ENCODE measurements at places on chromosomes 11 and 22. TPM values are rescaled to one million over a fixed set of nuclear protein-coding genes. Genes with fewer than 3 reads are reported as not detected.
A peak's percentile ranks its signal among the peaks of the same experiment; 100 is the strongest.

Gene APOA4
- not detected for total RNA-seq

Gene GPHA2
- not detected for total RNA-seq

Gene SYCE3
- total RNA-seq: not detected

Gene NXPE4
- total RNA-seq: not detected

Gene AMOTL1
- 63.7 TPM for total RNA-seq

Gene MS4A4A
- total RNA-seq: not detected

Gene KRTAP5-2
- not detected for total RNA-seq

- no peaks in the 10 kb centered on the region for H3K27me3 ChIP-seq
- no peak overlapping the region for H3K27ac ChIP-seq
- H3K36me3 ChIP-seq: no peaks in the 10 kb centered on the region
- H3K4me3 ChIP-seq: no peak overlapping the region
- H3K4me1 ChIP-seq: peaks cover 9% of the 10 kb centered on the region
- no peak for DNase-seq
These were observed 27.6 kb upstream of the BAIAP2L2 start for GRCh38 chr22:38137876-38138687.

- H3K27me3 ChIP-seq: no peaks in the 10 kb centered on the region
- no peak overlapping the region for H3K4me3 ChIP-seq
- no peaks in the 10 kb centered on the region for H3K4me1 ChIP-seq
- no peaks in the 10 kb centered on the region for H3K36me3 ChIP-seq
- H3K27ac ChIP-seq: no peak overlapping the region
These were observed 643.8 kb upstream of the KIRREL3 start for GRCh38 chr11:127644366-127644765.

- no peak overlapping the region for H3K4me3 ChIP-seq
- no peak overlapping the region for H3K27ac ChIP-seq
- H3K27me3 ChIP-seq: no peaks in the 10 kb centered on the region
- no peaks in the 10 kb centered on the region for H3K4me1 ChIP-seq
These were observed 476.7 kb upstream of the CCDC179 start for GRCh38 chr11:23336961-23337360.

GRCh38 chr11:36109590-36109849 lies 165.7 kb downstream of the LDLRAD3 start:
- H3K4me3 ChIP-seq: no peak overlapping the region
- no peak overlapping the region for H3K27ac ChIP-seq
- DNase-seq: no peak
- H3K27me3 ChIP-seq: no peaks in the 10 kb centered on the region
- H3K4me1 ChIP-seq: no peaks in the 10 kb centered on the region

- no peak overlapping the region for H3K27ac ChIP-seq
- H3K4me3 ChIP-seq: no peak overlapping the region
- no peaks in the 10 kb centered on the region for H3K4me1 ChIP-seq
These were observed 176.4 kb downstream of the FAM181B start for GRCh38 chr11:82557274-82557673.

DNA sequence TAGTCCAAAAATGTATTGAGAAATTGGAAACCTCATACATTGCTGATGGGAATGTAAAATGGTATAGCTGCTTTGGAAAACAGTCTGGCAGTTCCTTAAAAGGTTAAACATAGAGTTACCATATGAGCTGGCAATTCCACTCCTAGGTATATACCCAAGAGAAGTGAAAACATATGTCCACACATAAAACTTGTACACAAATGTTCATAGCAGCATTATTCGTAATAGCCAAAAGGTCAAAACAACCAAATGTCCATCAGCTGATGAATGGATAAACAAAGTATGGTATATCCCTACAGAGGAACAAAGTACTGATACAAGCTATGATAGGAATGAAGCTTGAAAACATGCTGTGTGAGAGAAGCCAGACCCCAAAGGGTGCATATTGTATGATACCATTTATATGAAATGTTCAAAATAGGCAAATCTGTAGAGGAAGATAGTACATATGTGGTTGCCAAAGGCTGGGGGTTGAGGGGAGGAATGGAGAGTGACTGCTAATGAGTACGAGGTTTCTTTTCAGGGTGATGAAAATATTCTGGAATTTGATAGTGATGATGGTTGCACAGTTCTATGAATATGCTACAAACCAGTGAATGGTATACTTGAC lies 85.8 kb downstream of the ZBTB16 start:
- no peak overlapping the region for H3K27ac ChIP-seq
- H3K36me3 ChIP-seq: no peaks in the 10 kb centered on the region
- no peak overlapping the region for H3K4me3 ChIP-seq

DNA sequence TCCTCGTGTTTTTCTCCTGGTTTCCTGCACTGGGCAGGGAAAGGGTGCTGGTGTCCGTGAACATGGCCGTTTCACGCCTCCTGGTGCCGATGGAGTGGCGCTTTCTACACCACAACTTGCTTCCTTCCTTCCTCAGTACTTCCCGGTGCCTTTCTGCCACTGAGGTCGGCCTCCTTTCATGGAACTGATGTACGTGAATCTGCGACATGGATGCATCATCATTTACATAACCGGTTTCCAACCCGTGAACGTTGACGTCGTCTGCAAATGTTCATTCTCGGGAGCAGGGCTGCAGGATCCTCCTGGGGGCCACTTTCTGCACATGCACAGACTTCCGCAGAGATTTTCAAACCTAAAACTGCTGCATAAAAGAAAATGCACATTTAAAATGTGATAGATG lies 474.4 kb downstream of the BRD1 start:
- DNase-seq: no peak
- no peak overlapping the region for H3K27ac ChIP-seq
- no peaks in the 10 kb centered on the region for H3K36me3 ChIP-seq
- H3K4me3 ChIP-seq: no peak overlapping the region

DNA sequence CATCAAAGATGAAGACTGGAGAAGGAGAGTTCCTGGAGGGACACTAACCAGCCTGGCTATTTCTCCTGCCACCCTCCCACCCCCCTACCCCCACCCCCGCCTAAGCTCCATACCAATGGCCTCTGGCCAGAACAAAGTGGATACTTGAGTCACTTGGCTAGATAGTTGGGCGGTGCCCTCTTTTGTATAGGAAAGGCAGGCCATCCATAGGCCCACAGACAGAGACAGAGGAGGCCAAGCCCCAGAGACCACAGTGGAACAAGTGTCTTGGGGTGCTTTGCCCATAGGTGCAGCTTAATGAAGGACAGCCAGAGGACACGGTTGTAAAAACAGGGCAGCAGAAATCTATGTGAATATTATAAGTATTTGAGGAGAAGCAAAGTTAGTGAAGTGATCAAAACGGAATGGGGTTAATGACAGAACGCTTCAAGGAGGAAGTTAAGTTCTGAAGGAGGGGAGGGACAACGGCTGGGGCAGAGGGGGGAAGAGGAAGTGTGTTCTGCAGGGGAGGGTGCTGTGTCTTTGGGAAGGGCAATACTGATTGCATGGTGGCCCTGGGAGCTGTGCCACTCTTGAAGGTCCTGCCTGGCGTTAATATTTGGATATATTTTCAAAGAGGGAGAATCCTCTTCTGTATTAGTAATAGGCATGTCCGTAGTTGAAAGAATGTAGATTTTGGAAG lies 32.7 kb downstream of the FLI1 start:
- no peaks in the 10 kb centered on the region for H3K36me3 ChIP-seq
- no peak overlapping the region for H3K27ac ChIP-seq
- no peak for DNase-seq
- no peaks in the 10 kb centered on the region for H3K27me3 ChIP-seq

GRCh38 chr11:133657054-133657453 lies 124.8 kb upstream of the OPCML start:
- H3K4me3 ChIP-seq: no peak overlapping the region
- H3K36me3 ChIP-seq: no peaks in the 10 kb centered on the region
- no peaks in the 10 kb centered on the region for H3K4me1 ChIP-seq
- DNase-seq: no peak
- H3K27me3 ChIP-seq: no peaks in the 10 kb centered on the region

DNA sequence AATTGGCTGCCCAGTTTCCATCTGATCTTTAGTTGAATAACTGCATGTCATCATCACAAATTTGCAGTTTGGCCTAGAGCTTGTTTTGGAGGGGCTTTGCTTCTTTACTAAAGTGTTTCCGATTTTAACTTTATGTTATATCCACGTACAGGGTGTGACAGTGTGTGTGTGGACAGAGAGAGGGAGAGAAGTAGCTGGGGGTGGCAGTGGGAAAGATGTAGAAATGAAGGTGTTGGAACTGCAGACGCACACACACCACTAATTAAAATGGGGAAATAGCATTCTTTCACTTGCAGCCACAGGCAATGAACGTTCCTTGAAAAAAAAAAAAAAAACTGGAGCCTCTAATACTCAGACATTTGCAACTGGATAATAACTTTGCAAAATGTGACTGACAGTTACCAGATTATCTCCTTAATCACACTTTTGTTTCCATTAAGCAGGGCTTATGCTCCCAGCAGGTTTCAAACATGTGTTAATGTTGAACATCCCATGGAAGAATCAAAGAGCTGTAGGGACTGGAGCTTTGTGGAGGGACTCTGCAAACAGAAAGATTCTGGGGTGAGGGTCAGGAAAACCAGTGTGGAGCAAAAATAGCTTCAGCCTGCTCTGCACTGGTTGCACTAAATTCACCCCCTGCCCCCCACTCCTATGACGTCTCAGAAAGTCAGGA lies 238.1 kb upstream of the TENM4 start:
- no peaks in the 10 kb centered on the region for H3K27me3 ChIP-seq
- H3K27ac ChIP-seq: no peak overlapping the region

GRCh38 chr11:61828629-61829407 lies 718 bp downstream of the FADS2 start:
- peak; percentile 27 for DNase-seq
- H3K27ac ChIP-seq: peak overlapping the region; percentile 75
- H3K4me3 ChIP-seq: peak overlapping the region; percentile 83
- peaks cover 22% of the 10 kb centered on the region for H3K4me1 ChIP-seq
- H3K36me3 ChIP-seq: peaks cover 17% of the 10 kb centered on the region
- no peaks in the 10 kb centered on the region for H3K27me3 ChIP-seq

GRCh38 chr11:131809203-131809918 lies 438.9 kb downstream of the NTM start:
- DNase-seq: no peak
- H3K27me3 ChIP-seq: peaks cover 3% of the 10 kb centered on the region
- H3K4me1 ChIP-seq: no peaks in the 10 kb centered on the region
- no peak overlapping the region for H3K27ac ChIP-seq
- H3K4me3 ChIP-seq: no peak overlapping the region

DNA sequence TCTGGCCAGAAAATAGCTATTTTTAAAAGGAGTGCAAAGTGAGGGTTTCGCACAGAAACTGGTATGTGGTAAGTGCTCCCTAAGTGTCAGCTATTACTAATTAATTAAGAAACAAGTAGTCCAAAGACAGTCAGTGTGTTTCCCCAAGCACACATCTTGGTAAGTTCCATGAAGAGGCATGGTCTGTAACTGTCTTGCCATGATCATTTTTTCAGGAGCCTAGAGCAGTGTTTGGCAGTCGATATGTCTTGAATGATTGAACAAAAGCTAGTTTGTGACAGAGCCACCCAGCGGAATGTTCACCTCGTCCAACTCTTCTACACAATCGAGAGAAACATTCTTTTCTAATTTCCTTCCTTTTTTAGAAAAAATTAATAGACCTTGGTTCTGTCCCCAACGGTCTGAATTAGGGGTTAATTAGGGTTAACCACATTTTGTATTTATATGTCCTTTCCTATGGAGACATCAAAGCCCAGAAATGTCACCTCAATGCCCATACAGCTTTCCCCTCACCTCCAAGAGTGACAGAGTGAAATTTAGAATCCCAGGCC lies 57.6 kb upstream of the FTH1 start:
- H3K4me3 ChIP-seq: no peak overlapping the region
- no peaks in the 10 kb centered on the region for H3K36me3 ChIP-seq
- H3K27me3 ChIP-seq: no peaks in the 10 kb centered on the region
- H3K27ac ChIP-seq: no peak overlapping the region

GRCh38 chr22:30198921-30199320 lies 47.6 kb downstream of the LIF start:
- H3K27me3 ChIP-seq: no peaks in the 10 kb centered on the region
- H3K4me3 ChIP-seq: no peak overlapping the region
- DNase-seq: no peak
- no peaks in the 10 kb centered on the region for H3K36me3 ChIP-seq

- no peaks in the 10 kb centered on the region for H3K4me1 ChIP-seq
- DNase-seq: no peak
- H3K27ac ChIP-seq: no peak overlapping the region
- H3K27me3 ChIP-seq: no peaks in the 10 kb centered on the region
These were observed 412.7 kb downstream of the SOX6 start for GRCh38 chr11:15943418-15944197.

DNA sequence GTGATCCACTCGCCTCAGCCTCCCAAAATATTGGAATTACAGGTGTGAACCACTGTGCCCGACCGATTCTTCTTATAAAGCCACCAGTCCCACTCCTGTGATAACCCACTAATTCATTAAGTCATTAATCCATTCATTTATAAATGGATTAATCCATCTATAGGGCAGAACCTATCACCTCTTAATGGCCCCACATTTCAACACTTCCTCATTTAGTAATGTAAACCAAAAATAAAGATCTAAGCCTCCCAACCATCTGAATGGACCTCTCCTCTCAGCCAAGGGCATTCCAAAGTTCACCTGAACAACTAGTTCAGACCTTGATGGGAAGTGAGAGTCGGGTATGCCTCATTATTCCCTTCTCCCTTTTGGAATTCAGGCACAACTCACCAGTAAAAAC lies 9.9 kb upstream of the MRPL11 start:
- H3K27ac ChIP-seq: no peak overlapping the region
- no peaks in the 10 kb centered on the region for H3K4me1 ChIP-seq

- H3K36me3 ChIP-seq: no peaks in the 10 kb centered on the region
- H3K4me1 ChIP-seq: no peaks in the 10 kb centered on the region
- no peaks in the 10 kb centered on the region for H3K27me3 ChIP-seq
These were observed 64.2 kb downstream of the FLI1 start for GRCh38 chr11:128757886-128758612.

DNA sequence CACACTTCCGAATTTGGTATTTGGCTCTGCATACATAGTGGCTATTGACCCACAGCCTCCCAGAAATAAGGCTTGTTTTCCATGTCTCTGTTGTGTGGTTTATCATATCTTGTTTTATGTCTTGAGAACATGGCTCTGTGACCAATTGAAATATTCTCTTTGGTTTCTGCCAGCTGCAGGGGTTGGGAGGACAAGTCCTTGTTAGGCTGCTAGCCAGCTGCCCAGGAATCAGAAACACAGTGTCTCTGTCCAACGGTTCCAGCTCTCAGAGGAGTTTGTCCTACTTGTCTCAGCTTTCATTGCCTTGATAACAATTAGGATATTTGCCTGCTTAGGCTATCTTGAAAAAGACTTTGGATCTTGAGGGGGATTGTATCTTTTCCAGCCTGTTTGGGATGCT lies 6.0 kb upstream of the SLC7A4 start:
- peak overlapping the region; percentile 72 for H3K27ac ChIP-seq
- peaks cover 17% of the 10 kb centered on the region for H3K4me1 ChIP-seq
- peak; percentile 41 for DNase-seq
- no peaks in the 10 kb centered on the region for H3K27me3 ChIP-seq

All from fibroblast of lung (primary cell).